Erythroblast (primary cell): ENCODE measurements at places on chromosomes 1 and 21.
A peak's percentile ranks its signal among the peaks of the same experiment; 100 is the strongest.

DNA sequence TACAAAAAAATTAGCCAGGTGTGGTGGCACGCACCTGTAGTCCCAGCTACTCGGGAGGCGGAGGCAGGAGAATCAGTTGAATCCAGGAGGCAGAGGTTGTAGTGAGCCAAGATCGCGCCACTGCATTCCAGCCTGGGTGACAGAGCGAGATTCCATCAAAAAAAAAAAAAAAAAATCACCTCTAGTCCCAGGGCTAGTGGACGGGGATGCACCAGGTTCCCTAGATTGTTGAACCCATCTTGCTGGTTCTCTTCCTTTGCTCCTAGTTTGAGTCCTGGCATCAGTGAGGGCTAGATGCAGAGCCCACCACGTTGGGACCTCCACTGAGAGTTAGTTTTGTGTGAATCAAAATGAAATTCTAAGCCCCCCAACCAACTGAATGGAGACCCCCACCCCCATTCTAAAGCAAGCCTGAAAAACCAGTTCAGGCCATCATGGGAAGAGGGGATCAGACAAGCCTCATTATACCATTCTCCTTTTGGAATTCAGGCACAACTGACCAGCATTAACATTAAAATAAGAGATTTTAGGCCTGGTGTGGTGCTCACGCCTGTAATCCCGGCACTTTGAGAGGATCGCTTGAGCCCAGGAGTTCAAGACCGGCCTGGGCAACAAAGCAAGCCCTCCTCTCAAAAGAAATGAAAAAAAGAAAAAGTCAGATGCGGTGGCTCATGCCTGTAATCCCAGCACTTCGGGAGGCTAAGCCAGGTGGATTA is 17.9 kb upstream of the L1TD1 start:
- DNase-seq: no peak

DNA sequence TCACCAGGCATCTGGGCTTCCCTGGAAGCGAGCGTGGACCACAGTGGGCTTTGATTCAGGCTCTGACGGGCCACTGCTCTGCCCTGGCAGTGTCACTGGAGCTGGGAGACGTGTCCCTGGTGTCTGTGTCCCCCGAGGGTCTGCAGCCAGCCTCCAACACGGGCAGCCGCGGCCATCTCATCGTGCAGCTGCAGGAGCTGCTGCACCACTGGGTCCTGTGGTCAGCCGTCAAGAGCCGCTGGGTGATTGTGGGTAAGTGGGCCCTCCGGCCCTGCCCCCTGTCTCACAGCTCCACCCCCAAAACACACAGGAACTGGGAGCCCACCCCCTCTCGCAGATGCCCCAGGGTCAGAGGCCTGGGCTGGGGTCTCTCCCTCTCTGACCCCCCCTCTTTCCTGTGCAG is 40.7 kb downstream of the DISP3 start:
- DNase-seq: no peak

DNA sequence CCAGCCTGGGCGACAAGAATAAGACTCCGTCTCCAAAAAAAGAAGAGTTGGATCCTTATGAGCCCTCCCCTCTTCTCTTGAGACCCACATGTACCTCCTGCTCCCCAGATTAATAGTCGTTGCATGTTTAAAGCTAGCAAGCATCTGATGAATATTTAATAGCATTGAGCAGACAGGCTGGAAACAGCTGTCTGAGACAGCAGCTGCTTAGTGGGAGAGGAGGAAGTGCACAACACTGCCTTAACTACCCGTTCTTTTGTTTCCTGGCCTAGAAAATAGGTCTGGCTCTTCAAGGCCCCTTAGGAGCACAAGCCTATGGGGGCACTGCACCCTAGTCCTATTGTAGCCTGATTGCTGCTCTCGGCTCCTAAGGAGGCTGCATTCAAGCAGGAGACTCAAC is 17.3 kb upstream of the TMEM39B start:
- DNase-seq: no peak

DNA sequence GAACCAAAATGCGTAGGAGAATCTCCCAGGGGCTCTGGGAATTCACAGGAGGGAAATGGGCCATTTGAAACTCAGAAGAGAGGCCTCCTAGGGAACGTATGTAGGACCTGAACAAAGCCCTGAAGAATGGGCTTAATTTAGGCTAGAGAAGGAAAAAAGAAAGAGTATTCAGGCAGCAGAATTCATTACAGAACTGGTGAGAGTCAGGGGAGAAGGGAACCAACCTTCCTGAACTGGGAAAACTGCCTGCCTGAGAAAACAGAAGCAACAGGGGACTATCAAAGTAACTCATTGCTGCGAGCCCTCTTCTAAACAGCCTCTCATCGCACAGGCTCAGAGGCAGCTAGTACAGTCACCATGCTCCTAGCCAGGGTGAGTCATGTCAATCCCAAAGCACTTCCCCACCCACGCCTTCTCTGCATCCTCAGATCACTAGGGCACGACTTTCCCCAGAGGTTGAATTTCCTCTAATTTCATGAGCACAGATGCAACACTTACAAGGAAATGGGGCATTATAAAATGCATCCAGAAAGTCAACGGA is 98.1 kb downstream of the ADSS2 start:
- DNase-seq: no peak

GRCh38 chr1:40245686-40246085 is 2.1 kb upstream of the TMCO2 start:
- DNase-seq: no peak

GRCh38 chr21:38913120-38913892 is 107.6 kb downstream of the ETS2 start:
- peak; percentile 36 for DNase-seq
